K562 (cell line): ENCODE measurements at places on chromosomes 12 and 14.
A peak's percentile ranks its signal among the peaks of the same experiment; 100 is the strongest.

- no peak for DNase-seq
- H3K27ac ChIP-seq = no peak overlapping the region
- peaks cover 22% of the 10 kb centered on the region for H3K27me3 ChIP-seq
- H3K36me3 ChIP-seq = no peaks in the 10 kb centered on the region
These were observed 269.2 kb downstream of the ALG10 start for GRCh38 chr12:34291426-34291901.

- H3K27me3 ChIP-seq = no peaks in the 10 kb centered on the region
- H3K36me3 ChIP-seq = no peaks in the 10 kb centered on the region
These were observed 5.6 kb downstream of the FAM234B start for GRCh38 chr12:13049816-13050215.

DNA sequence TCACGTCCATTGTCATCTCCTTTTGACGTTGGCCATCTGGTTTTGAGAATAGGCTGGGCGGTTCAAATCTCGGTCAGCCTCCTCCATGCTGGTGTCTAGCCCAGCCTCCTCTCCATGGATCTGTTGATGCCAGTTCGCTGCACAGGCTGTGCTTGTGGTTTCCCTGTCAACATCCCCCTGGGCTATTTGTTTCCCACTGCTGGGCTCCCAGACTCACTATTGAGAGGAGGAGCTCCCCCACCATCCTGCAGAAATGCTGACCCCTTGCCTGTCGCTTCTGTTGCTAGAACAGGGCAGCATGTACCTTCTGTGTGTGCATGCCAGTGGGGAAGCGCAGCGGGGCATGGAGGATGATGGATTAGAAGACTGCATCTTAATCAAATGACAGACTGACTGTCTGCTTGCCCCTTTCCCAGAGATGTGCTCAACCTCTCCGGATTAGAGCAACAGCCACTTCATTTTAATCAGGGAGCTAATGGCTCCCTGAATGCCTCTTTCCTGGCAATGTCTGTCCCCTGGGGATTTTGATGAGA, 170.5 kb downstream of the TSPAN9 start:
- H3K4me3 ChIP-seq = no peak overlapping the region
- no peaks in the 10 kb centered on the region for H3K36me3 ChIP-seq
- H3K4me1 ChIP-seq = no peaks in the 10 kb centered on the region
- H3K27ac ChIP-seq = no peak overlapping the region
- no peak for DNase-seq

DNA sequence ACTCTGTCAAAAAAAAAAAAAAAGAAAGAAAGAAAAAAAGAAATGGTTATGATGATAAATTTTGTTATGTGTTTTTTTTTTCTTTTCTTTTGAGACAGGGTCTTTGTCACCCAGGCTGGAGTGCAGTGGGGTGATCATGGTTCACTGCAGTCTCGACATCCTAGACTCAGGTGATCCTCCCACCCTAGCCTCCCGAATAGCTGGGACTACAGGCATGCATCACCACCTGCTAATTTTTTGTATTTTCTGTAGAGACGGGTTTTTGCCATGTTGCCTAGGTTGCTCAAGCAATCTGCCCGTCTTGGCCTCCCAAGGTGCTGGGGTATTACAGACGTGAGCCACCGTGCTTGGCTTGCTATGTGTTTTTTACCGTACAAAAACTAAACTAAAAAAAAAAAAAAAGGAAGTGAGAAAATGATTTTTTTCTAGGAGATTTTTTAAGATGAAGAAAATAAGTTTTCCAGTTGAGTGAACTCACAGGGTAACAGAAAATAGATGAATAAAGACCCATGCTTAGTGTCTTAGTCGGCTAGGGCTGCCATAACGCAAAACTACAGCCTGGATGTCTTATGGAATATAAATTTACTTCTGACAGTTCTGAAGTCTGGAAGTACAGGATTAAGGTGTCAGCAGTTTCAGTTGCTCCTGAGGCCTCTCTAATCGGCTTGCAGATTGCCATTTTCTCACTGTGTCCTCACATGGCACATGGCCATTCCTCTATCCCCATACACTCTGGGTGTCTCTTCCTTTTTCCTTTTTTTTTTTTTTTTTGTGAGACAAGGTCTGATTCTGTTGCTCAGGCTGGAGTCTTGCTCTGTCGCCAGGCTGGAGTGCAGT, 13.2 kb upstream of the APOF start:
- no peak overlapping the region for H3K4me3 ChIP-seq
- H3K27ac ChIP-seq = peak overlapping the region; percentile 83
- peak; percentile 62 for DNase-seq
- H3K36me3 ChIP-seq = no peaks in the 10 kb centered on the region
- H3K27me3 ChIP-seq = no peaks in the 10 kb centered on the region
- peaks cover 22% of the 10 kb centered on the region for H3K4me1 ChIP-seq

GRCh38 chr14:74525361-74525851, 31.8 kb downstream of the ISCA2 start:
- peaks cover 30% of the 10 kb centered on the region for H3K27me3 ChIP-seq
- no peak overlapping the region for H3K4me3 ChIP-seq
- no peaks in the 10 kb centered on the region for H3K36me3 ChIP-seq

DNA sequence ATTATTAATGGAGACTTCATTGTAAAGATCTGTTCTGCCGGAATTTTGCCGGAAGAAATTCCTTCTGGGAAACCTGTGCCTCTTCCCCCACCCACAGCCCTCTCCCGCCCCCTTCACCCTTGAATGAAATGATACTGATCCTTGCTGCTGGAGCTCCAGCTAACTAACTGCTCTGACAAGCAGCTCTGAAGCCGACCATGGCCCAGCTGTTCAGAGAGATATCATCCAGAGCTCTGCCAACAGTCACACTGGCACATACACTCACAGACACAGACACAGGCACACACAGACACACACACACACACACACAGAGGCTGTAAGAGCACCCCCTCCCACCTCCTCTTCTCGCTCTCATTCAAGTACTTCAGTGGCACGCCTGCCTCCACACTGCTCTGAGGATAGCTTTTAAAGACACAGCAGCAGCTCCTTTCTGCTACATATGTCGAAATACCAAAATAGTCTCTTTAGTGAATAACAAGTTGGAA, 88.6 kb downstream of the R3HDM2 start:
- H3K27me3 ChIP-seq = no peaks in the 10 kb centered on the region
- DNase-seq = no peak
- H3K27ac ChIP-seq = no peak overlapping the region
- no peak overlapping the region for H3K4me3 ChIP-seq
- H3K4me1 ChIP-seq = peaks cover 17% of the 10 kb centered on the region
- no peaks in the 10 kb centered on the region for H3K36me3 ChIP-seq

DNA sequence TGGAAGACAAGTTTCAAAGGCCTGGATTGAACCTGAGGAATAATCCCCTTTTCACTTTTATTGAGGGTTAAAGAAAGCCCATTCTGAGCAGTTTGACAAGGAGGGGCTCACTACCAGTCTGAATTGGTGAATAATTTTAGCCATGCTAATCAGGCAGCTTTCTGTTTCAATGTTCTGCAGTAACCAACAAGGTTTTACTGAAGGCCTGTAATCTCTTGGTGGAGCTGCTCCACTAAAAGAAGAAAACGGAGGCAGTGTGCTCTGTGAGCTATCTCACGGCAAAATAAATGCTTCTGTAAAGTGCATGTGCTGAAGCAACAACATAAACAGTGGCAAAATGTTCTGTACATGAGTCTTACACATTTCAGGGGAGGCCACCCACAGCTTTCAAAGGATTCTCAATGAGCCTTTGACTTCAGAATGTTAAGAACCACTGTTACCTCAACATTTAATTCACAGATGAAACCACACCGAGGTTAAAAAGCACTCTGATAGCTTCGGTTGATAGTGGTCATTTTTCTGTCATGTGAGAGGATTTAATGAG, 111.2 kb downstream of the LRIG3 start:
- no peak overlapping the region for H3K4me3 ChIP-seq
- no peaks in the 10 kb centered on the region for H3K36me3 ChIP-seq
- no peak for DNase-seq
- no peaks in the 10 kb centered on the region for H3K4me1 ChIP-seq
- no peak overlapping the region for H3K27ac ChIP-seq

DNA sequence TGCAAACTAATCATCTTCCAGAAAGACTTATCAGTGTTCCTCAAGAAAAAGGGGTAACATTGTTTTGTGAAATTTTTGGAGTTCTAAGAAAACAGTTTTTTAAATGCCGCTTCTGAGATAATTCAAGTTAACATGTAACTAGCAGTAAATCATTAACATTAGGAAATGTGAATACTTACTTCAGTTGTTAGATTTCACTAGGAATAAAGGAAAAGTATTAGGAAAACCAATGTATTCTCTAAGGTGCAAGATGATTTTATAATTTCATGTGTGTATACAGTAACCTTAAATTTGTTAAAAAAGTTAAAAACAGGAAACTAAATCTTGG, 36.8 kb downstream of the PAPOLA start:
- no peaks in the 10 kb centered on the region for H3K27me3 ChIP-seq
- no peak for DNase-seq
- H3K36me3 ChIP-seq = peaks cover 37% of the 10 kb centered on the region; the same call in 2 of the 3 replicates
- no peak overlapping the region for H3K27ac ChIP-seq
